ENCODE measurements at places on chromosomes 12 and 14.

GRCh38 chr14:103646189-103646588, 17.2 kb downstream of the KLC1 start:
- DNase-seq = no peak

- no peak for DNase-seq
Observed at GRCh38 chr14:73640796-73641365, 3.9 kb upstream of the DNAL1 start.

GRCh38 chr12:114319422-114319821, 86.5 kb downstream of the TBX5 start:
- no peak for DNase-seq

- no peak for DNase-seq
Observed at GRCh38 chr12:8702159-8702558, 4.4 kb downstream of the RIMKLB start.

GRCh38 chr12:69981881-69982475, 157.0 kb downstream of the MYRFL start:
- DNase-seq = no peak

Measured in activated CD4-positive, alpha-beta T cell treated with anti-CD3 and anti-CD28 coated beads, Interleukin-2, Interleukin-6, amounts not matched to agents 100 ng/mL and 50 ng/mL, durations not matched to agents 16 hours and 8 hours (primary cell).